ENCODE measurements at places on chromosomes 5 and 9. TPM values are rescaled to one million over a fixed set of nuclear protein-coding genes. Genes with fewer than 3 reads are reported as not detected.
A peak's percentile ranks its signal among the peaks of the same experiment; 100 is the strongest.

GRCh38 chr5:122156724-122157325 is 27.5 kb downstream of the ZNF474 start:
- no peak overlapping the region for H3K27ac ChIP-seq
- H3K27me3 ChIP-seq: no peaks in the 10 kb centered on the region
- no peak overlapping the region for H3K4me3 ChIP-seq

DNA sequence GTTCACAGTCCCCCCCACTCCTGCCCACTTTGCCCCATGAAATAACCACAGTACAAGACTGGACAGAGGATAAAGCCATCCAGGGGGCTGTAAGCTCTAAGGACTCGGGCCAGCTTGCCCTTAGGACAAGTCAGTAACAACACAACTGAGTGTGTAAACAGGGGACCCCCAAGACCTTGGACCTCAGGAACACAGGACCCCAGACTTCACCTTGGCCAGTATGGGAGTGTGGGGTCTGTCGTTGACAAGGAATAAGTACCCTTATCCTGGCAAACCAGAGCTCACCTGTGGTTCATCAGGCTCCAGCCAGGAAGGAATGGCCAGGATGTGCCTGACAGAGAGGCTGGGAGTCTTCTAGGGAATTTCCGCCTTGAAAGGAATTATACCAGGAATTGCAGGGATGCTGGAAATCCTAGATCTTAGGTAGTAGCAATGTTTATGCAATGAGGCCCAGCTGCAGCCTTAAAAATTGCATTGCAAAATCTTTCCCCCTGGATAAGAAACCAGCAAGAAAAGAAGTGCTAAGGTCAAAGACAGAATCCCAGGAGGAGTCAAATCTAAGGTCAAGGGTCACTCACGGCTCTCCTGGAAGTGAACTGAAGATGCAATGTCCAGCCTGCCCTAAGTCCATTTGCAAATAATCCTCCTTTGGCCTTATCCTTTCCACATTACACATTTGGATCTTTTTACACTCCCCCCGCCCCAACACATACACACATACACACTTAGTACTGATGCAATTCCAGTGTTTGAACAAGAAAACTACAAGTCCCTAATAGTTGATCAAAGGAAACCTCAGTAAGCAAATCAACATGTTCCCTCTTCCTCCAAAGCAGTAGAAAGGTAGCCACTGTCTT is 27.3 kb upstream of the TDRD7 start:
- H3K4me3 ChIP-seq: no peak overlapping the region
- peaks cover 7% of the 10 kb centered on the region for H3K4me1 ChIP-seq
- H3K27ac ChIP-seq: no peak overlapping the region
- H3K36me3 ChIP-seq: no peaks in the 10 kb centered on the region
- H3K27me3 ChIP-seq: peaks cover 1% of the 10 kb centered on the region
- DNase-seq: no peak

C9orf50 gene
- total RNA-seq: not detected

DNA sequence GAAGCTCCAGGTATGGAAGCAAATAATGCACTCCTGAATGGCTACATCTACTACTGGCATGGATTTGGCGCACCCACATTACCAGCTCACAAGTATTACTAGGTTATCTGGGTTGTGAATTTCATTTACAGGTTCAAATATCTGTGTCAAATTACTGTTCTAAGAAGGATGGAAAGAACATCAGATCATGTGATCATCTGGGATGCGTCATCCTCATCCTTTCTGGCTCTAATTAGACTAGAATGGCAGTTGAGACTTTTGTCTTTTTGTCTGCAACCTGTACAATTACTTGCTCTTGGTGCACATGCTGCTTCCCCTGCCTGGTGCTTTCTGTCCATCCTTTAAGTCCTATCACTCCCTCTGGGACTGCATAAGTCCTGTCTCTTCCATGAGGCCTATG is 64.1 kb downstream of the PJA2 start:
- no peak overlapping the region for H3K27ac ChIP-seq
- peaks cover 3% of the 10 kb centered on the region for H3K4me1 ChIP-seq
- no peak overlapping the region for H3K4me3 ChIP-seq
- peaks cover 20% of the 10 kb centered on the region for H3K36me3 ChIP-seq
- peaks cover 4% of the 10 kb centered on the region for H3K27me3 ChIP-seq

- no peaks in the 10 kb centered on the region for H3K36me3 ChIP-seq
- no peak overlapping the region for H3K4me3 ChIP-seq
- H3K27ac ChIP-seq: no peak overlapping the region
- H3K27me3 ChIP-seq: peaks cover 7% of the 10 kb centered on the region
Observed at GRCh38 chr5:159426694-159427093, 96.4 kb upstream of the IL12B start.

GRCh38 chr5:9947225-9947714 is 302.4 kb downstream of the ATPSCKMT start:
- H3K27me3 ChIP-seq: peaks cover 1% of the 10 kb centered on the region
- no peak overlapping the region for H3K4me3 ChIP-seq
- no peak for DNase-seq
- no peak overlapping the region for H3K27ac ChIP-seq
- H3K36me3 ChIP-seq: no peaks in the 10 kb centered on the region

- no peaks in the 10 kb centered on the region for H3K27me3 ChIP-seq
- H3K27ac ChIP-seq: no peak overlapping the region
- H3K4me3 ChIP-seq: no peak overlapping the region
- DNase-seq: no peak
- H3K36me3 ChIP-seq: peaks cover 6% of the 10 kb centered on the region
Observed at GRCh38 chr5:157371655-157372471, 88.2 kb upstream of the NIPAL4 start.

GRCh38 chr5:149959406-149960236 is 937 bp upstream of the SLC26A2 start:
- H3K4me3 ChIP-seq: peak overlapping the region; percentile 92
- peaks cover 22% of the 10 kb centered on the region for H3K4me1 ChIP-seq
- peaks cover 2% of the 10 kb centered on the region for H3K27me3 ChIP-seq
- peak; percentile 25 for DNase-seq
- no peaks in the 10 kb centered on the region for H3K36me3 ChIP-seq
- peak overlapping the region; percentile 98 for H3K27ac ChIP-seq
